ENCODE measurements at places on chromosomes 2 and 18. TPM values are rescaled to one million over a fixed set of nuclear protein-coding genes. Genes with fewer than 3 reads are reported as not detected.

- DNase-seq, result peak; percentile 81
These were observed 4.0 kb downstream of the ID2 start for GRCh38 chr2:8685697-8686358.

GALR1 gene
- polyA plus RNA-seq, result not detected

IL1RL2 gene
- not detected for polyA plus RNA-seq

DNA sequence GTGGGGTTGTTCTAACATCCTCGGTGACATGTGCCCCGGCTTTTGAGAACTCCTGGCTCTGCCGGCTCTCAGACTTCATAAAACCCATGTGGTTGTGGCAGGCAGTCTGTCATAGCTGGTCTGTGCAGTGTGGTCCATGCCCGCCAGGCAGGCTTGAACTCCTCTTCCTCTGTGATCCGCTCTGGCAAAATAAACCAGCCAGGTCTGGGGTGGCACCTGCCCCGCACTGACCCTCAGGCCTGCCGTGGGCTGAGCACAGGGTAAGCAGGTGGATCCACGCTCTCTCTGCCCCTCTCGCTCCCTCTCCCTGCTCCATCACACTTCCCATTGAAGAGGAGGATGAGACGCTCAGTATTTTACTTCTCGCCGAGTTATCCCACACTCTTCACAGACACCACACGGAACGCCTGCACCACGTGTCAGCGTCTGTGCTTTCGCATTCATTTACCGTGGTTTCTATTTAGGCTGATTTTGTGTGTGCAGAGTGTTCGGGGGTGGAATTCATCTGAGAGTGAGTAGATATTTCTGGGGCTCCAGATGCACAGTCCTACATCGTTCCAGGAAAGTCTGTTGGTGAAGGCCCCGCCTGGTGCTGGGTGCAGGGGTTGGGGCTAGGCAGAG lies 56.4 kb downstream of the RTP5 start:
- no peak for DNase-seq

IL36B gene
- polyA plus RNA-seq, result not detected

DNA sequence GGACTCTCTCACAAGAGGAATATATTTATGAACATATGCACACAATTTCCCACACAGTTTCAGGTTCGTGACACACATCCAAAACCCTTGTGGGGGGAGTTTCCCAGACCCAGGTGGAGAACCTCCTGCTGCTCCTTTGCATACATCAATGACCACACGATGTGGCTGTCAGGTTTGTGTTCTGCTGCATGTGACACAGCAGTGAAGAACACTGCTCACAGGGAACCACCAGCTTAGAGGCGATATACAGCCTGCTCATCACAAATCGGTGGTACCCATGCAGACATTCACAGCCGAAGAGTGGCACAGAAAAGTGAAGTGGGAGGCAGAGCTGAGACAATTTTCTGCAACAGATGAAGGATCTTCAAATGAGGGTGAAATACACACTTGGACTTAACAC lies 175.6 kb upstream of the ZFP36L2 start:
- DNase-seq, result no peak

DNA sequence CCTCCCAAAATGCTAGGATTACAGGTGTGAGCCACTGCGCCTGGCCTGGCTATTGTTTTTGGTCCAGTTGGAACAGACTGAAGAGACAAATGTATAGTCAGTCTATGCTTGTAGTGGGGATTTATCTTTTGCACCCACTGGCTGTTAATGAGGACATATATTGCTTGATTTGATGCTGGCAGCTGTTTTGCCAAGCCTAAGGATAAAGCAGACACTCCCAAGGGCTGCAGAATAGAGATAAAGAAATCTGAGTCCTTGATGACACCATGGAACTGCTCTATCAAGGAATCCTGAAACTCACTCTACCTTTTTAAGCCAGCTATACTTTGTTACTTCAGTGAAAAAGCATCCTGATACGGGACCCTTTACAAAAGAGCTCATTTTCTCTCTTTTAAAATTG lies 43.1 kb upstream of the ENOSF1 start:
- DNase-seq, result no peak

GRCh38 chr18:59783138-59783537 lies 85.9 kb upstream of the CCBE1 start:
- peak; percentile 6 for DNase-seq

CFAP210 gene
- 1.7 TPM for polyA plus RNA-seq
